ENCODE measurements at places on chromosomes 7 and 10.

GRCh38 chr7:32299133-32299702 lies 191.0 kb downstream of the LSM5 start:
- DNase-seq: no peak

- no peak for DNase-seq
These were observed 18.7 kb upstream of the PTF1A start for GRCh38 chr10:23173214-23174073.

DNA sequence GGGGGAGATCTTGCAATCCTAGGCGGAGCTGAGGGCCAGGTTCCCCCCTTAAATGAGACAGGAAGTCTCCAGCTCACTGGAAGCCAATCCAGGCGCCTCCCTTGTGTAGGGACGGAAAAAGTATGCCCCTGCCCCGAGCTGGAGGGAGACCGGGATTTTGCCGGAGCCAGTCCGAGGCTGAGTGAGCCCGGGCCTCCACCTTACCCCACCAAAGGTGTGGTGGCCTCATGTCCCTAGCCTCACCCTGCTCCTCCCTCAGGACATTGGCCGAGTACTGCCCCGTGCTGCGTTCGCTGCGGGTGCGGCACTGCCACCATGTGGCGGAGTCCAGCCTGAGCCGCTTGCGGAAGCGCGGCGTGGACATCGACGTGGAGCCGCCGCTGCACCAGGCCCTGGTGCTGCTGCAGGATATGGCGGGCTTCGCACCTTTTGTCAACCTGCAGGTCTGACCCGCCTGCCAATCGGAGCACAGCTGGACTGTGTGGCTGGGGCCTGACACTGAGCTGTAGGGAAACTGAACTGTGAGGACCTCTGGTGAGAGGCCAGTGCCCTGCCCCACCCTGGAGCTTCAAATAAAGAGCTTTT lies 2.0 kb downstream of the FBXL15 start:
- DNase-seq: no peak

- DNase-seq: no peak
These were observed 46.1 kb upstream of the SLC35B4 start for GRCh38 chr7:134362587-134363483.

DNA sequence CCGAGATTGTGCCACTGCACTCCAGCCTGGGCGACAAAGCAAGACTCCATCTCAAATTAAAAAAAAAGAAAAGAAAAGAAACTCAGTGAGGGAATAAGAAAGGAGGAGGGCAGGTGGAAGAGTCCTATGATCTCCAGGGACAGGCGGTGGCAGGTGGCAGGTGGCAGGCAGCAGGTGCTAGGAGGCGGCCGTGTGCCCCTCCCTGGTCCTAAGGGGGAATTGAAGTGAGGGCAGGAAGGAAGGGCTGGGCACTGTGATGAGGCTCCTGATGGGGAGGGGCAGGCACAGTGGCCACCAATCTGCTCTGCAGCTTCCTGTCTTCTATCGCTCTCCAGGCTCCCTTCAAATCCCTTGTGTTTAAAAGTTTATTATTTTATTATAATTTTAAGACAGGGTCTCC lies 41.2 kb upstream of the UBE3C start:
- peak; percentile 4 for DNase-seq

DNA sequence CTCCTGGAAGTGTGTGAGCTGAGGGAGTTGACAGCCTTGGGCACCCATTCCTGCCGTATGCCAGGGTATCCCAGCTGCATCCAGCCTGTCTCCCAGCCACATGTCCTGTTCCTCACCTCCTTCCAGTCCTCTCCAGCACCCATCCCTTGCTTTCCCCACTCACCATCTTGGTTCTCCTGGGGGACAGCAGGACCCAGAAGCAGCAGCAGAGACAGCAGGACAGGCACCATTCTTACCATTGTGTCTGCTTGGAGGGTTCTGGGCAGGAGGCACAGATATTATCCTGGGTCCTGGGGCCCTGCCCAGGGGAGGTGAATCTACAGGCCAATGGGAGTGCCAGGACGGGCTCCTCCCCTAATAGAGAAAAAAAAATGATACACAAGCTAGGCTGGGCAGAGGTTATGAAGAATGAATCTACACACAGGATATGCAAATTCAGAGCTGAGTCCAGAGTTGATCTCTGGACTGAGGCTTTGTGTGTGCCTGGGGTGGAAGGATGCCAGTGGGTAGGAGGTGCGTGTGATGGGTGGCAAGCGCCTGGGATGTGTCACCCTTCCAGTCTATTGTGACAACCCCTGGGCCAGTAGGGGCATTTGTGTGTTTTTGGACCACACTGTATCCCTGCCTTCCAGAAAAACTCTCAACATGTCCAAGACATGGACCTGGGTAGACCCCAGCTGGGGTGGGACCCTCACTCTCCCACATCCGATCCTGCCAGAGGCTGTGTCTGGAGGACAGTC lies at the start of gene AZGP1:
AZGP1 (minus strand) TSS at position 250 of the 740 bp plus-strand sequence; CDS start at position 239, 11 bp downstream.
- DNase-seq: no peak

DNA sequence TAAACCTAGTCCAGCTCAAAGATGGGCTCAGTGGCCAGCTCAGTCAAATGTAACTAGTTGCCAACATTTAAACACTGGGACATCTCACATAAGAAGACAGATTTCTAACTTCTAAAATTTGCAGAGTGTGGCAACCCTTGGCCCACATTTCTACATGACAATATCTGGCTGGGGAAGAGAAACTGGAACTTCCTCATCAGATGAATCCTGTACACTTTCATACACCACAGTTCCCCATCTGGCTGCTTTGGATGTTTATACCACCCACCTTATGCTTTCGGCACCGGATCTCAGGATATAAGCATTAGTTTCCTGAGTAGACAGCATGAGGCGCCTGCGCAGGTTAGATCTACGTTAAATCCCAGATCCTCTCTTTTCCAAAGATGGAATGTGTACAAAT lies 199.3 kb downstream of the PRKG1 start:
- no peak for DNase-seq

GRCh38 chr10:98533241-98533640 lies 86.5 kb upstream of the HPS1 start:
- no peak for DNase-seq

GRCh38 chr7:11424006-11424405 lies 408.0 kb downstream of the THSD7A start:
- DNase-seq: no peak

- no peak for DNase-seq
These were observed 138.2 kb upstream of the MKLN1 start for GRCh38 chr7:131189488-131189887.

DNA sequence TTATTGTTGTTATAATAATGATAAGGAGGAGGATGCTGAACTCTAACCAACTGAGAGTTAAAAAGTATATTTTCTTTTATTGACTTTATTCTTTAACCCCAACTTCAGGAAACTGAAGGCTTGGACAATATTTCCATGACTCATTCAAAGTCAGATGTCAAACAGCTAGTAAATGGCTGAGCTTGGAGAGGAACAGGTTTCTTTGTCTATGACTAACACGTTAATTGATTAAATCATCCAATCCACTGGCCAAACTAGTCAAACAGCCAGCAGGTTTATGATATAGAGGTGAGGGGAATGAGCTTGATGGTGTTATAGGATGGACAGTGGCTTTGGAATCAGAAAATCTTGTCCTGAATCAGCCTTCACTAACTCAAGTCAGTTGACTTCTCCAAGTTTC lies 119.1 kb upstream of the WDR11 start:
- DNase-seq: no peak

Data from NCI-H2029 treated with DMSO at 0.1 percent for 48 hours (cell line).